T-cell (primary cell): ENCODE measurements at places on chromosomes 6 and 20.

- DNase-seq, result no peak
- H3K27me3 ChIP-seq, result no peaks in the 10 kb centered on the region
- peaks cover 7% of the 10 kb centered on the region for H3K4me1 ChIP-seq
- H3K36me3 ChIP-seq, result no peaks in the 10 kb centered on the region
- H3K4me3 ChIP-seq, result no peak overlapping the region
Observed at GRCh38 chr20:50215101-50215690, 24.6 kb downstream of the CEBPB start.

DNA sequence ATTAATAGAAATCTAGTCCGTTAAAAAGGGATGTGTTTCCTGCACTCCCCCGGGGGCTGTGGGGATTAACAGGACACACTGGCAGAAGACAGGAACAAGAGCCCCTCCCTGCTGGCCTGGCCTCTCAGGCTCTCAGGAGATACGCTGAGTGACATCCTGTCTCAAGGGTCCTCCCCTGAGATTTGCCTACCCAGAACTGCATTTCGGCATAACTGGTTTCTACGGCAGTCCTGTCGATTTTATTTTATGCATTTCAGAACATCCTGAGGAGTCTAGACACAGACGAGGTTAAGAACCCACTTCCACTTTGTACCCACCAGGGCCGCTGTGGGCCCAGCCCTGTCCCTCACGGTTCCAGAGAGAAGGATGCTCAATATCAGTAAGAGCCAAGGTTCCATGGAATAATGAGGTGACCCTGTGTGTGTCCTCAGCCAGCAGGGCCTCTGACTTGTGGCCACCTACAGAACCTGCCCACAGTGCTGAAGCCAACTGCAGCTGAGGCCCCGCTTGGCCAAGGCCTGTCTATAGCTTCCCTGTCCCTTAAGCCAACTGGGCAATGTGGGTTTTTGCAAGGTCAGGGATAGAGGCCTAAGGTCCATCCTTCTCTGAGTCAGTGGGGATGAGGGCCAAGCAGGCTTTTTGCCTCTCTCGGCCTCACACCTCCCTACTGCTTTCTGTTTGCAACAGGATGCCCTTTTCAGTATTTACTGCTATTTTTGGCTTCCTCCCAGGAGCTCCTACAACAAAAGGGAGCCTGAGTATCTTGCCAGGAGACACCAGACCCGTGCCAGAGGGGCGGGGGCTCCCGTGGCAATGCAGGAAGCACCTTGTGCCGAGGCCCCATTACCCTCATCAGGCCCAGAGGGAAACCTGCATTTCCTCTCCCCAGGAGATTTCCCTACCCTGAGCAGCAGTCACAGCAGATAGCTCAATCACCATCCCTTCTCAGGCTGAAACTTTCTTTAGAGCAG lies 14.7 kb downstream of the UQCC2 start:
- H3K4me1 ChIP-seq, result peaks cover 66% of the 10 kb centered on the region
- H3K27me3 ChIP-seq, result no peaks in the 10 kb centered on the region
- H3K27ac ChIP-seq, result peak overlapping the region; percentile 92
- DNase-seq, result no peak
- peak overlapping the region; percentile 19 for H3K4me3 ChIP-seq

GRCh38 chr20:31849306-31849930 lies 4.0 kb upstream of the FOXS1 start:
- H3K4me3 ChIP-seq, result no peak overlapping the region
- H3K4me1 ChIP-seq, result peaks cover 6% of the 10 kb centered on the region
- no peaks in the 10 kb centered on the region for H3K36me3 ChIP-seq
- no peak for DNase-seq
- H3K27me3 ChIP-seq, result peaks cover 46% of the 10 kb centered on the region

DNA sequence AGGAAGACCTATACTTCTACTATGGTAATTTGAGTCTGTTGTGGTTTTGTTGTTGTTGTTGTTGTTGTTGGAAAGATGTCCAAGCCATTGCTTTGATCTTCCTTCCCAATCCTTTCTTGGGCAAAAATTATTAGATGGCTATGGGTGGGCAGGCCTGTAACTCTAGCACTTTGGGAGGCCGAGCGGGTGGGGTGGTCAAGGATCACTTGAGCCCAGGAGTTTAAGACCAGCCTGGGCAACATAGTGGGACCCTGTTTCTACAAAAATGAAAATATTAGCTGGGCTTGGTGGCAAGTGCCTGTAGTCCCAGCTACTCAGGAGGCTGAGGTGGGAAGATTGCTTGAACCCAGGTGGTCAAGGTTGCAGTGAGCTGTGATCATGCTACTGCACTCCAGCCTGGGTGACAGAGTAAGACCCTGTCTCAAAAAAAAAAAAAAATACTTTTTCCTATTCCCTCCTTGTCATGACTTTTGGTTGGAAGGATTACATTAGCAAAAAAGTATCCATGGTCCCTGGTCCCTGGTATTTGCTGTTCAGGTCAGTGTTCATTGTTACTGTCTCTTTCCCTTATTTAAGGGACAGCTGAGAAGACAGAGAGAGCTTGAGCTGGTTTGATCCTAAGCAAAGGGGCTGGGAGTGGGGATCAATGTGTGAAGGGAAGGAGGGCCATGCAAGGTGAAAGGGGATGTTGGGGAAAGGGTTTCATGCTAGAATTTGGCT lies 11.7 kb downstream of the NEU1 start:
- H3K4me1 ChIP-seq, result no peaks in the 10 kb centered on the region
- H3K27ac ChIP-seq, result no peak overlapping the region
- no peak overlapping the region for H3K4me3 ChIP-seq
- DNase-seq, result no peak
- no peaks in the 10 kb centered on the region for H3K27me3 ChIP-seq
- H3K36me3 ChIP-seq, result no peaks in the 10 kb centered on the region

DNA sequence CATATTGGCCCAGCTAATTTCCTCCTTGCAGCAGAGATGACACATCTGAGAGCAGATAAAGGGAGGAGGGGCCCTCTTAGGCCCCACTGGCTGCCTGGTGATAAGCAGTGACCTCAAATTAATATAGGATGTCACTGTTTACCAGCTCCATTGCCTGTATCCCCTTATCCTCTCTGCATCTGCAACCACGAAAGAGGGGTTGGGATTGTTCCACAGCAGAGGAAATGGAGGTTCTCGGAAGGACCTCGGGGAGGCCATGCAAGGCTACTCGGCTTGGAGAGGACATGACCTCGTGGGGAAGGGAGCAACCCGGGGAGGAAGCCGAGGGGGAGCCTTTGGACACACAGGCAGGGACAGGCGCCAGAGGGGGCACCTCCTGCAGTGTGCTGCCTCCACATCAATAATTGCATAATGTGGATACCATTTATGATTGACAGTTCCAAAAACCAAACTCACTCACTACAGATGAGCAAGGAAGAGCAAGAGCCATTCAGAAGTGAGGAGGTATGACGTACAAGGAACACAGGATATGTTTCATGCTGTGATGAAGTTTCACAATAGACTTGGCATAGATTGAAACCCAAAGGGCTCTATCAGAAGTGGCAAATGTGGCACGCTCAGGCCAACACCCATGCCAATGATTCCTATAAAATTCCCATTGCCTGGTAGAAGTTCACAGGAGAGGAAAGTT lies 177.2 kb upstream of the RNF24 start:
- DNase-seq, result no peak
- no peaks in the 10 kb centered on the region for H3K4me1 ChIP-seq
- peaks cover 14% of the 10 kb centered on the region for H3K27me3 ChIP-seq
- no peak overlapping the region for H3K4me3 ChIP-seq
- no peak overlapping the region for H3K27ac ChIP-seq
- no peaks in the 10 kb centered on the region for H3K36me3 ChIP-seq

GRCh38 chr20:13276945-13277541 lies 56.0 kb downstream of the ISM1 start:
- no peak for DNase-seq
- H3K27ac ChIP-seq, result no peak overlapping the region
- no peaks in the 10 kb centered on the region for H3K36me3 ChIP-seq

GRCh38 chr6:34004706-34005105 lies 141.2 kb downstream of the GRM4 start:
- H3K4me3 ChIP-seq, result no peak overlapping the region
- no peak for DNase-seq
- no peaks in the 10 kb centered on the region for H3K4me1 ChIP-seq
- H3K27ac ChIP-seq, result no peak overlapping the region
- peaks cover 2% of the 10 kb centered on the region for H3K27me3 ChIP-seq

GRCh38 chr6:3296537-3296936 lies 37.8 kb downstream of the PSMG4 start:
- H3K4me1 ChIP-seq, result no peaks in the 10 kb centered on the region
- no peak for DNase-seq
- H3K27ac ChIP-seq, result no peak overlapping the region
- H3K36me3 ChIP-seq, result no peaks in the 10 kb centered on the region

GRCh38 chr20:49768204-49769047 lies 44.2 kb upstream of the SLC9A8 start:
- H3K4me3 ChIP-seq, result peak overlapping the region; percentile 11
- no peak for DNase-seq
- H3K4me1 ChIP-seq, result peaks cover 28% of the 10 kb centered on the region
- no peak overlapping the region for H3K27ac ChIP-seq
- no peaks in the 10 kb centered on the region for H3K36me3 ChIP-seq

- H3K4me1 ChIP-seq, result no peaks in the 10 kb centered on the region
- H3K27ac ChIP-seq, result no peak overlapping the region
- no peak overlapping the region for H3K4me3 ChIP-seq
- DNase-seq, result no peak
- no peaks in the 10 kb centered on the region for H3K27me3 ChIP-seq
- no peaks in the 10 kb centered on the region for H3K36me3 ChIP-seq
Observed at GRCh38 chr20:25538838-25539665, 46.3 kb downstream of the NINL start.

GRCh38 chr6:127343809-127344659 lies 625 bp upstream of the ECHDC1 start:
- no peaks in the 10 kb centered on the region for H3K27me3 ChIP-seq
- peak overlapping the region; percentile 90 for H3K4me3 ChIP-seq
- peak overlapping the region; percentile 80 for H3K27ac ChIP-seq
- peaks cover 20% of the 10 kb centered on the region for H3K4me1 ChIP-seq
- DNase-seq, result no peak
- no peaks in the 10 kb centered on the region for H3K36me3 ChIP-seq

DNA sequence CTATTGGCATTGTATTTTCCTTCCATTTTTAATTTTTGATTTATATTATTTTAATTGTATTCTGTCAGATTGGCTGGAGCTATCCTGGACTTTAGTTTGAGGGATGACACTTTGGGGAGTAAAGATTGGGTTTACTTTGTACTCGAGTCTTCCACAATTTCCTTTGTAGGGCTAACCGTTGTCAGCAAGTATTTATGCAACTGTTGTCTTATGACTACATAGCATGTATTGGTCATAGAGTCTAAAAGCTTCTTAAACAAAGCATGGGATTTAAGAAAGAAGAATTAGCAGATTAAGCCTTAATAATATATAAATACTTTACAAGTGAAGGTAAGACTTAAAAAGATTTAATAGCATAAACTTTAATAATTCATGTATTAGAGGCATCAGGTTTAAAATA lies 19.6 kb downstream of the FARS2 start:
- DNase-seq, result no peak
- H3K4me3 ChIP-seq, result no peak overlapping the region
- no peaks in the 10 kb centered on the region for H3K27me3 ChIP-seq
- H3K4me1 ChIP-seq, result no peaks in the 10 kb centered on the region

DNA sequence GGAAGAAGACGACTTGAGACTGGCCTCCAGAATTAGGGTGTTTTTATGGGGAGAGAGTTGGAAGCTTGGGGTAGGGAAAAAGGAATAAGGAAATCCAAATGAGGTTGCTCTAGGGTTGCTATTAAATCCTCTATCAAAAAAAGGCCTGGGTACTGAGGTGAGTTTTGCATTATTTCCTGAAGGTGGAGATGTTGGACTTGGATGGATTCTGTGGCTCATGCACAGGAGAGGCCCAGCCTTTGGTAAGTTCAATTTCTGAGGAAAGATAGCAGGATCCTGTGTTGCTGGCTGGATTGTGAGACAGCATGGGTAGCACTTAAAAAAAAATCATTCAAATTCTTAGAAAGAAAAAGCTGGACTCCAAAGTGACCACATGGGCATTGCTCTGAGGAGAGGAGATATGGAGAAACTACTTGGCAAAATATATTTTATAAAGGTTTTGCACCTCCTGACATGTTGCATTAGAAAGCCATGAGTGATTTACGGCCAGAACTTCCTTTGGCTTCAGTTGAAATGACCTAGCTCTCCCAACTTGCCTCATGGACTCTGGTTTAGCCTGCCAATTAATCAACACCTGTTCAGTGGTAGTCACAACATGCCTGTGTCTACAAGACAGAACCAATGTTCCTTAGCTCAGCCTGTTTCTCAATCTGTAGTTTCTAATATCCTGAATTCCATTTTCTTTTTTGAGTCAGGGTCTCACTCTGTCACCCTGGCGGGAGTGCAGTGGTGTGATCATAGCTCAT lies 152.1 kb upstream of the RALGAPA2 start:
- H3K4me1 ChIP-seq, result peaks cover 3% of the 10 kb centered on the region
- no peak for DNase-seq
- H3K27me3 ChIP-seq, result peaks cover 4% of the 10 kb centered on the region
- H3K36me3 ChIP-seq, result no peaks in the 10 kb centered on the region
- H3K4me3 ChIP-seq, result no peak overlapping the region
- H3K27ac ChIP-seq, result no peak overlapping the region

GRCh38 chr6:16518265-16518664 lies 243.0 kb downstream of the ATXN1 start:
- no peak for DNase-seq
- H3K36me3 ChIP-seq, result peaks cover 2% of the 10 kb centered on the region
- peaks cover 19% of the 10 kb centered on the region for H3K4me1 ChIP-seq
- H3K27me3 ChIP-seq, result no peaks in the 10 kb centered on the region
- H3K4me3 ChIP-seq, result no peak overlapping the region

- no peak overlapping the region for H3K4me3 ChIP-seq
- peaks cover 28% of the 10 kb centered on the region for H3K36me3 ChIP-seq
- peaks cover 46% of the 10 kb centered on the region for H3K4me1 ChIP-seq
- no peak for DNase-seq
- H3K27me3 ChIP-seq, result no peaks in the 10 kb centered on the region
Observed at GRCh38 chr20:431012-431904, 23.2 kb downstream of the RBCK1 start.

- H3K36me3 ChIP-seq, result no peaks in the 10 kb centered on the region
- H3K4me1 ChIP-seq, result no peaks in the 10 kb centered on the region
- H3K27ac ChIP-seq, result no peak overlapping the region
- no peak for DNase-seq
- no peaks in the 10 kb centered on the region for H3K27me3 ChIP-seq
Observed at GRCh38 chr6:52523378-52524142, 53.3 kb downstream of the TRAM2 start.

DNA sequence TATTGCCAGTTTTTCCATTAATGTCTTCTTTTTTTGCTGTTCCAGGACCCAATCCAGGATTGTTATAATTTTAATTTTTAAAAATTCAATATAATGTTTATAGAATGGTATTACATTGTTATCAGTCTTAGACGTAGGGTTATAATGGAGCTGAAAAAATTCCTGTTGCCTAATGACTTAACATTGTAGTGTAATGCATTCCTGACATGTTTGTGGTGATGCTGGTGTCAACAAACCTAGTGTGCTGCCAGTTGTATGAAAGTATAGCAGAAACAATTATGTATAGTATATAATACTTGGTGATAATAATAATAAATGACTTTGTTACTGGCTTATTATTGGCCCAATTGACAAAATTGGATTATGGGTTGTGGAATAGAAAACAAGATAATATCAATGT lies 30.4 kb downstream of the KIZ start:
- no peaks in the 10 kb centered on the region for H3K27me3 ChIP-seq
- no peak overlapping the region for H3K4me3 ChIP-seq
- no peak for DNase-seq
- no peak overlapping the region for H3K27ac ChIP-seq

GRCh38 chr6:35968821-35969220 lies 47.9 kb upstream of the SRPK1 start:
- no peaks in the 10 kb centered on the region for H3K36me3 ChIP-seq
- H3K27me3 ChIP-seq, result no peaks in the 10 kb centered on the region
- H3K4me1 ChIP-seq, result no peaks in the 10 kb centered on the region
- H3K27ac ChIP-seq, result no peak overlapping the region
- no peak overlapping the region for H3K4me3 ChIP-seq
- DNase-seq, result no peak
